Mammary epithelial cell (primary cell): ENCODE measurements at places on chromosomes 5 and 9.
A peak's percentile ranks its signal among the peaks of the same experiment; 100 is the strongest.

GRCh38 chr5:160675988-160676387, 176.0 kb downstream of the ATP10B start:
- DNase-seq, result no peak

GRCh38 chr9:8868632-8869031, 1069.1 kb upstream of the DMAC1 start:
- no peak for DNase-seq

DNA sequence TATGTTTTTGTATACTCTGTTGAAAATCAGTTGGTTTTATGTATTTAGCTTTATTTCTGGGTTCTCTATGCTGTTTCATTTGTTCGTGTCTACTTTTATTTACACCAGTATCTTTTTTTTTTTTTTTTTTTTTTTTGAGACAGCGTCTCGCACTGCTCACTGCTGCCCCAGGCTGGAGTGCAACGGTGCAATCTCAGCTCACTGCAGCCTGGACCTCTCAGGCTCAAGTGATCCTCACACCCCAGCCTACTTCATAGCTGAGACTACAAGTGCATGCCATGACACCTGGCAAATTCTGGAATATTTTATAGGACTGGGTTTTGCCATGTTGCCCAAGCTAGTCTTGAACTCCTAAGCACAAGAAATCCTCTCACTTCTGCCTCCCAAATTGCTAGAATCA, 869.4 kb upstream of the CDH6 start:
- no peak for DNase-seq

DNA sequence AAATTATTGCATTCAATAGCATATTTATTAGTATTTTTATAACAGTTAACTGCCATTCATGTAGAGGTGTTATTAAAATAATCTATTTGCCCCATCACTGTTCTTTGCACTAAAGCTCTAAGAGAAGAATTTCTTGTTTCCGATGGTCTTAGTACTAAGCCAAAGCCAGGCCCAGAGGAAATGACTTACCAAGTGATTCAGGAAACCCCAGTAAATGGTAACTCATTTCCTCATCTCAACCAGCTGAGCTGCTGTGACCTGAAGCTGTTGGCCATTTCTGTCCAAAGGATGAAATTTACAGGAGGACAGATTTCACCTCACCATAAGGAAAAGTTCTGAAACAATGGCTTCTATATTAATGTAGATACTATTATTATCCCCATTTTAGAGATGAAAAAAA, 117.0 kb downstream of the PIK3R1 start:
- peak; percentile 45 for DNase-seq

GRCh38 chr5:109705596-109705995, 15.9 kb downstream of the MAN2A1 start:
- no peak for DNase-seq

DNA sequence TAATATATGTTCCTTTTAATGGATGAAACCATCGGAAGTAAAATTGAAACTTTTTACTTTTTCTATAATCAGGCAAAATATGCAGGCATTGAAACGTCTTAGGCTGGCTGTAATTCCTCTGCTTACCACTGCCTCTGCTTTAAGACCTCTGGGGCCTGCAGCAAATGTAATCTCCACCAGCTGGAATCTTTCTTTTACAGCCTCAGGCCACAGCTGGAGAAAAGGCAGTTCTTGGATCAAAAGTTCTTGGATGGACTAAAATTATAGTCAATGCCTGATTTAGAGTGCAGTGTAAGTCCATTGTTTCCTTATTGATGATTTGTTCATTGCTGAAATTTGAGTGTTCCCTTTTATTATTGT, 396.7 kb downstream of the KCTD16 start:
- DNase-seq, result no peak
